AG09309 (cell line): ENCODE measurements at places on chromosomes 7 and 10.
A peak's percentile ranks its signal among the peaks of the same experiment; 100 is the strongest.

DNA sequence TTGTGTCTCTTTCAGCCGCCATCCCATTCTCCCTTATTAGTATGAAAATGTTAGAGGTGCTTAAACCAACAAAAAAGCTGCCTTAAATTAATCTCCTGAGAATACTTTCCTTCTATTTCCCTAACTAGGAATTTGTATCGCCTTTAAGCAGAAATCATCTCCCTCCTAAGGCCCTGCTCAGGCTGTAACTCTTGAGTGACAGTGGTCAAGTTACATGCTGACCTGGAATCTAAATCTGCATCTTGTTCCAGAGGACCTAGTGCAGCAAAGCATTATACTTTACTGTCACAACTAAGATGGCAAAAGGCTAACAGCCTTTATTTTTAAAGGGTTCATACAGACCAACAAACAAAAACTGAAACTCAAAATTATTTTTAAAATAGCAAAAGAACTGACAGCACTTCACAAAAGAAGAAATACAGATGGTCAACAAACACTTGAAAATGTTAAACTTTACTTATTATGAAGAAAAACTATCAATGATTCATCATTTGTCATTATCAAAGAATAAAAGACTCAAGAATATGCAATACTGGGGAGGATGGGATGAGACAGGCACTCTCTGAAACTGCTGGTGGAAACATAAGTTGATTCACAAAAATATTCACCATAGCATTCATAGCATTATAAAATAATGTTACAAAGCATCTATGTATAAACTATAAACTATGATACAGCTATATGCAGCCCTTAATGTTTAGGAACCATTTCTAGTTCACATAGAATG lies 11.0 kb downstream of the CYREN start:
- DNase-seq = no peak

- no peak for DNase-seq
Measured at GRCh38 chr7:73606801-73607691, 17.3 kb downstream of the MLXIPL start.

GRCh38 chr10:23326544-23327307 lies 17.9 kb downstream of the C10orf67 start:
- DNase-seq = no peak

DNA sequence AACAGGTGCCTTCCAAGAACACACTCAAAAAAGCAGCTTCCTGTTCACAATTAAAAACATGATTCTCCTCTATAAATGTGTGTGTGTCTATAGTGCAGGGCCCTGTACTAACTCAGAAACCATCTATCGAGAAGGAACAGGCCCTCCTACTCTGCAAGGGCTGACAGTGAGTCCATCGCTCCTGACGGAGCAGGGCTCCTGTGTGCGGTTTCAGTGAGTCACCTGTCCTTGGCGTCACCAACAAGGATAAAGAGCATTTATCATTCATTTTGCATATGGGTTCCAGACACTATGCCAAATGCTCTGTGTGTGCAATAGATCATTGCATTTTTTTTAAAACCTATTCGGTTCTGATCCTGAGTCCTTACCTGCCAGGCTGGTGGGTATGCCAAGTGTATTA lies 63.7 kb downstream of the TACC2 start:
- no peak for DNase-seq

DNA sequence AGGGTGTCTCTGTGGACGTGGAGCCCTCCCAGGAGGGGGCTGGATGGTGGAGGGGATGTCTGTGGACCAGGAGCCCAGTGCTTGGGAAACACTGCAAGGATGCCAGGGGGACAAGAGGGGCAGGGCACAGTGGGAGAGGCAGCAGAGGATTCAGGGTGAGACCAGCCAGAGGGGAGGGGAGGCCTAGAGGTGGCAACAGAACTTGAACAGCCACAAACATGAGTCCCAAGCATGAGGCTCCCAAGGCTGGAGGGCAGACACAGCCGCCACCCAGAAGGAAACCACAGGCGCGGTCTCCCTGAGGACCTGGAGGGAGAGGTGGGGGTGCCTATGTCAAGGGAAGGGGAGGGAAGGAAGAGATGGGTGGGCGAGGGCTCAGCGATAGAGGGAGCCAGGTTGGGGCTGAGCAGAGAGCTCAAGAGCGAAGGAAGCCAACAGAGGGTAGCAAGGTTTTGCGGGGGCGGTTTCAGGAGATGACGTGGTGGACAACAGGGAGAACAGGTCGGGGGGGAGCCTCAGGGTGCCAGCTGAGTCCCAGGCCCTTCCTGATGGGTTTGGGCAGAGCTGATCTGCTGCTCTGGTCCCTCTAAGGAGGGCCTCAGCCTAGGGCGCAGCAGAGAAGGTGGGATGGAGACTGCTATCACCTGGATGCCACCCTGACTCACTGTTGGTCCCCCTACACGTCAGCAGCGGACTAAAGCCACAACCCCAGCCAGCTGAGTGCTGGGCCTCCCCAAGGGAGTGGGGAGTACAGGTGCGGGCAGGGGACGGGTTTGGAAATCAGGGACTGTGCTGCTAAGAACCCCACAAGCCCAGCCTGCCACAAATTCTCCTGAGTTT lies 6.7 kb upstream of the PILRA start:
- DNase-seq = no peak

GRCh38 chr10:43409385-43410109 lies 561 bp upstream of the HNRNPF start:
- no peak for DNase-seq

- no peak for DNase-seq
Measured at GRCh38 chr10:71323407-71323806, 4.3 kb downstream of the SLC29A3 start.

- DNase-seq = no peak
Measured at GRCh38 chr7:16021851-16022250, 335.4 kb upstream of the MEOX2 start.

DNA sequence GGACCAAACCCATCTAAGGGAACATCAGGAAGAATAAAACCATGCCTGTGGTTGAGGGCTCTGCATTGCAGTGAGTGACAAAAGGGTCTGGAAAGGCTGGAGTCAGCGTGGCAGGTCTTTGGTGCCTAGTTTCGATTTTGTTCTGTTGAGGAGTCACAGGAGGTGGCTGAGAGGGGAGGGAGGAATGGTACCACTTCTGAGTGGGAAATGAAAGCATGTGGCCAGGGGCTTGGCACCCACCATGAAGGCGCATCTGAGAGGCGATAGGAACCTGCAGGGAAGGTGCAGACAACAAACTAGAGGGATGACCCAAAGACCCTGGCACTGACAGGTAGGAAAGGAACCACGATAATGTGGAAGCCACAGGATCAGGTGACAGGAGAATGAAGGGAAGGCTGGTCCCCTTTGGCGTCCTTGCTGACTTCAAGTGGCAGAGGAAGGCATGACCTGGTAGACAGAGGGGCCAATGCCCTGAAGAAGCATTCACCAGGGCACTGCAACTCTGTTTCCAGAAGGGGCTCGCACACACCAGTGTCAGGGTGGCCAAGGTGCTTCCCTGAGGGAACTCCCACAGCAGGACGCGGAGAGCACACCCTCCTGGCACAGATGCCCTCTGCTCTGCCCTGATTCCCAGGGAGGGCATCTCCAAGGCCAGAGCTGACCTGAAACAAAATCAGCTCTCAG lies 41.7 kb downstream of the HIPK2 start:
- no peak for DNase-seq

DNA sequence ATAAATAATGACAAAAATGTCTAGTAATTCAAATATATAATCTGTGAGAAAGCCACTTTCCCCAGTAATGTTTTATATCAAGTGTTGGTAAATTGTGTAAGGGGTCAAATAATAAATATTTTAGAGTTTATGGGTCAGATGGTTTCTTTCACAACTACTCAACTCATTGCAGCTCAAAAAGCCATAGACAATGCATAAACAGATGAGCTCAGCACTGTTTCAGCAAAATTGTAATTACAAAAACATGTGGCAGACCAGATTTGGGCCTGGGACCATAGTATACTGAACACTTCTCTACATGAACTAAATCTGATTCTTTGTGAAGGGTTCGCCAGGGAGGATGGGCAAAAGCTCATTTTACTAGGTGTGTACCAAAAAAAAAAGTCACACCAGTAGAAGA lies 460.8 kb downstream of the NRG3 start:
- DNase-seq = no peak

DNA sequence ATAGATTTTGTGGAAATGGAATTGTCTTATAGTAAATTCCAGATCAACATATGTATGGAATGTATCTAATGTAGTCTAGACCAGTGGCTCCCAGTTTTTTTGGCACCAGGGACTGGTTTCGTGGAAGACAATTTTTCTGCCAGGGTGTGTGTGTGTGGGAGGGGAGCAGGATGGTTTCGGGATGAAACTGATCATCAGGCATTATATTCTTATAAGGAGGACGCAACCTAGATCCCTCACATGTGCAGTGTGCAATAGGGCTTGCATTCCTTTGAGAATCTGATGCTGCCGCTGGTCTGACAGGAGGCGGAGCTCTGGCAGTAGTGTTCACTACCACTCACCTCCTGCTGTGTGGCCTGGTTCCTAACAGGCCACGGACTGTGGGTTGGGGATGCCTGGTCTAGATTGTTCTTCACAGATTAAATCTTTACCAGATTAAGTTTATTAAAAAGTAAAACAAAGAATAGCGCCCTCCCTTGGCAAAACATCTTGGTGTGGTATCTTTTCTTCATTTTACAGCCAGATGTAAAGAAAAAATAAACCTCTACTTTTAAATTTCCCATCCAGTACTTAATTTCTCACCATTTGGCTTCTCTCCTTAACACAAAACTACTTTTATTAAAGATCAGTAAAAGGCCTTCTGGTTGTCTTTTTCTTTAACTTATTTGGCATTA lies 48.4 kb downstream of the SEPTIN7 start:
- no peak for DNase-seq

GRCh38 chr7:6306471-6306870 lies 34.0 kb upstream of the CYTH3 start:
- no peak for DNase-seq

DNA sequence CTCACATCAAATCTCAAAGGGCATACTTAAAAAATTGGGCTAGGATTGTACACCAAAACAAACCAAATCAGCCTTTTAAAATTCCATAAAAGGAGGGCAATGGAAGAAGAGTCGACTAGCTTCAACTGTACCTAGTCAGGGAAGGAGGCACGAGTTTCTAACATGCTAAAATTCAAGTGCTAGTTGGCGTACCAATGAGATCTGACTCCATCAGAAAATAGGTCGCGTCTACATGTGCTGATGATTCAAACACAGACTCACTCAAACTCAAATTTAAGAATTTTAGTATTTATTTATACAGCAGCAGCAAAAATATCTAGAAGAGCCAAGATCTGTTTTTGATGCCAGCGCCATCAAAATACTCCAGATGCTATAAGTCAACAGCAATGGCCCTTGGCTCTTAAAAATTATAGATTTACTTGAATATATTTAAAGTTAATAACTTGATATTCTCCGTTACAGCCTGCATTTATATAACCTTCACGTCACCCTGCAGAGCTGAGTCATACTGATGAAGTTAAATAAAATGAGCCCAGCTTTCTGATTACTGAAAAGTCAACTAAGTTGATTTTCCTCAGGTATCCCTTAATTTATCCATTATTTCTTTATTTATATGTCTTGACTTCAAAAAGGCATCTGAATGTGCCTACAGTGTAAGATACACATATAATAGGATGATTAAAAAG lies 302.1 kb upstream of the IMMP2L start:
- DNase-seq = no peak

GRCh38 chr10:17655009-17655408 lies 11.1 kb downstream of the STAM start:
- DNase-seq = no peak

- DNase-seq = peak; percentile 76
Measured at GRCh38 chr7:92633211-92633906, 43.2 kb upstream of the FAM133B start.

GRCh38 chr10:77513781-77514331 lies 123.8 kb downstream of the KCNMA1 start:
- DNase-seq = no peak

DNA sequence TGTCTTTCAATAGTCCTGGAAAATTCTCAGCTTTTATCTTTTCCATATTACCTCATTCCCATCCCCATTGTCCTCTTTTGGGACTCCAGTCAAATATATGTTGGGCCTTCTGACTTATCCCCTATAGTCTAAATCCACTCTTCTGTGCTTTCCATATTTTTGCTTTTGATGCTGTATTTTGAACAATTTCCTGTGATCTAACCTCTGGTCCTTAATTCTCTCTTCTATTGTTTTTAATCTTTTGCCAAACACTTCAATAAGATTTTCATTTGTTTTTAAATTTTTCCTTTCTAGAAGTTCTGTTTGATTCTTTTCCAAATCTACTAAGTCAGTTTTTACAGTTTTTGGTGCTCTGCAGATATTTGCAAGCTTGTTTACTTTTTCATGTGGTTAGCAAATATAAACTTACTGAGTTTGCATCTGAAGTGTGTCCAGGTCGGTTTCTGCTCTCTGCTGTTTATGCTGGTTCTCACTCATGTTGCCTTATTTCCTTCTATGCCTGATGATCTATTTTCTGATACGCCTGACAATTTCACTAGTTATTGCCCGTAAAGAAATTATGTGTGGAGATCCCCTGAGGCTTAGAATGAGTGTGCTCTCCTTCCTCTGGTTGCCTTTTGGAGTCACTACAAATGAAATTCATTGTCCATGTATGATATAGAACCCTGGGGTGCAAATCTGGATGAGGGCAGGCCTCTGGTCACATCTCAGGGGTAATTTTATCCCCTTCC lies 110.4 kb downstream of the RBM20 start:
- DNase-seq = no peak

GRCh38 chr10:68212721-68213352 lies 19.1 kb downstream of the ATOH7 start:
- DNase-seq = no peak

DNA sequence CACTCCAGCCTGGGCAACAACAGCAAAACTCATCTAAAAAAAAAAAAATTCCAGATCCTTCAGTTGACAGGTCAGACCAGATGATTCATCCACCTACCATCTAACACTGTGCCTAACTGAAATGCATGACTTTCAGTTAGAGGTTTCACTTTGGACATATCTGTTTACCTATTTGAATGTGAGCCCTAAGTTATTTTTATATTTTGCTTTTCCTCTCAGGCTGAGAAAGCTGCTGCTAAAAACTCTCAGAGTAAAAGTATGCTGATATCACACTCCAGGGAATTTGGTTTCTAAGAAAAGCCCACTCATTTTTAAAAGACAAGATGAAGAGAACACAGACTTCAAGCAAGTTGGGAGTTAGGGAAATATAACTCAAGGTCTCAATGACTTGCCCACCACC lies 126.0 kb downstream of the SGMS1 start:
- DNase-seq = peak; percentile 13

- DNase-seq = no peak
Measured at GRCh38 chr10:69220507-69220906, 375 bp downstream of the HKDC1 start.

DNA sequence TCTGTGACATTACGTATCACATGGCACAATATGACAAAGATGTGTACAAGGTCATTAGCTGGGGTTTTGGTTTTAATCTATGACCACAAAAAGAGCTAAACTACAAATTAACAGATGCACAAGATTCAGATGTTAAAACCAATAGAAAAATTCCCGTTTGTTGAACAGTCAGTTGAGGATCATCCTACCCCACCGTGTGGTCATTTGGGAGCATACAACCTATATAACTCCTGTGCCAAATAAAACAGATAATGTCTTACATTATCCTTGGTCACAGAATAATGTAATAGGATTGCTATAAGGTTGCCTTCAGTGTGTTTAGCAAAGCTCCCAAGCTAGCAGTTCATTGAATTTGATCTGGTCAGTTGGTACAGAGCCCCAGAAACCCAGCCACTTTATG lies 28.2 kb downstream of the ASNS start:
- DNase-seq = no peak

- no peak for DNase-seq
Measured at GRCh38 chr10:80281292-80281691, 8.2 kb downstream of the MAT1A start.
